ENCODE measurements at places on chromosomes 4 and X.

DNA sequence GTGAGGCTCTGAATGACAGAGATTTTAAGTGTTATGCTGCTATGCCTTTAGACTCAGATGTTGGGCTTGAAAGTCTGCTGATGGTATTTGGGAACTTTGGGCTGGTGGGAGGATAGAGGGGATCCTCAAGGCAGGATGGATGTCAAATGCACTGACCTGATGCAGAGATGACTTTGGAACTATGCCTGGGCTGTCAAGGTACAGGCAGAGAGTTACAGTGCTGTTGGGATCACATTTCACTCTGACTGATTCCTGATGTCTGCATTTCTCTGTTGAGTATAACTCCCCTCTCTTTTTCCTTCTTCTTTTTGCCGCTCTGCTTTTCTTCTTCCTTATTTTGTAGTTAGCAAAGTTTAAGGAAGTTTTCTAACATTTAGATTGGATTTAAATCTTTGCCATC lies 271.8 kb upstream of the ARX start:
- no peak for DNase-seq

- DNase-seq: no peak
Measured at GRCh38 chr4:150251752-150252190, 173.5 kb downstream of the DCLK2 start.

- no peak for DNase-seq
Measured at GRCh38 chrX:23887918-23888317, 19.8 kb downstream of the APOO start.

DNA sequence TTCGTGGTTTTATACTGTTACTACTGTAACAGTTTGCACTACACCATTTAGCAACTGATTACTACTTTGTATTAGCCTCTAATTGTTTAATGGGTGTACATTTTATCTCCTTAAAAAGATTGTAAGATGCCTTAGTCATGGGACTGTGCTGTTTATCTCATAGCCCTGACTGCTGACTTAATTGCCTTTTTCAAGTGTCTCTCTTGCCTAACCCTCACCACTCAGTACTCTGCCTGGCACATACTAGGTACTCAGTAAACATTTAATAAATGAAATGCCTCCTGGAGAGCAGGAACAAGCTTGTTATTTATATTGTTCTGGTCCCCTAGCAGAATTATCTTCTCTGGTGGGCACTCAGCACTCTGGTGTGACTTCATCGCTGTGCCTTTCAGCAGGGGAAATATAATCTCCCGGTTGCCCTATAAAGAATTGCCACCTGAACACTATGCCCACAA lies 1.7 kb upstream of the STIM2 start:
- no peak for DNase-seq

DNA sequence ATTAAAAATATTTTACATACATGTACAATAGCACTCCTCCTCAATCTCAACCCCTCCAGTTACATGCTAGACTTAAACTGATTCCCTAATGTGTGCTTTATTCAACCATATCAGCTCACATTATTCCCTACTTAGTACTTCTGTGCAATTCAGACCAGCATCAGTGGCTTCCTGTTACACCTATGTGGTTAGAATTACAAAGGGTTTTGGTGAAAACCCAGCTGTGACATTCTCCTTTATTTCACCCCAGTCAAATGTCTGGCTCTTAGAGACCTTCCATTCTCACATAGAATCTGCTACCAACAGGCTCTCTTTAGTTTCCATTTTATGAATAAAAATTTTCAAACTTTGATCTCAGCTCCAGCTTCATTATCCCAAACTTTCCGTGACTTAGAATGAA lies 85.2 kb upstream of the SLC7A11 start:
- DNase-seq: no peak

DNA sequence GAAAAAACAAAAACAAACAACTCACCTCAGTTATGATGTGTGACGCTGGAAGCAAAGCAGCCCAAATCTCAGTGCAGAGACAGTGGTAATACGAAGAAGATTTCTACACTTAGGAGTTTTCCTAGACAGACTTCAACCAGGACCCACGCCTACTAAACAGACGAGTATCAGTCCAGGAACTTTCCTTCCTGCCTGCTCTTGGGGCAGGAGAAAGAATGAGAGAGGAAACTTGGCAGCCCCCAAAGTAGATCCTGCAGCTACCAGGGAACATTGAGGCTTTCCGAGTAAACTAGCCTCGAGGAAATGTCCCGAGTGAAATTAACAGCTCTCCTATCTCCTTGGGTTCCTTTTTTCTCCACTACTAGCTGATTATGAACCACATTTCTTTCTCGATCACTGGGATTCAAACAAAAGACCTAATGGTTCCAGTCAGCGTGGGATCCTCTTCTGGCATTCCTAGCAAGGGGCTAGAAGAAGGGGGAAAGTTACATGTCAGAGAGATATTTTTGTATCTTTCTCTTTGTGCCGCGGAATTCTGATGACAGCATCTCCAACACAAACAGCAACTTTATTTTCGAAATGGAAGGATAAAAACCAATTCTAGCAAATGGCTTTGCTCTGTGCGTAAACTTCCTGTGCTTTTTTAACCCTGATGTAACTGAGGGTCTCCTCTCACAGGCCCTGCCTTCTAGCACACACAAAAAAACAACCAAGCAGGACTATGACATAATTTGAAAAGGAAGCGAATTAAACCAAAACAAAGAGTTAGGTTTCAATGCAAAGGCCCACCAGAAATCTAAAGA lies 53.2 kb downstream of the PPM1K start:
- DNase-seq: peak; percentile 34

DNA sequence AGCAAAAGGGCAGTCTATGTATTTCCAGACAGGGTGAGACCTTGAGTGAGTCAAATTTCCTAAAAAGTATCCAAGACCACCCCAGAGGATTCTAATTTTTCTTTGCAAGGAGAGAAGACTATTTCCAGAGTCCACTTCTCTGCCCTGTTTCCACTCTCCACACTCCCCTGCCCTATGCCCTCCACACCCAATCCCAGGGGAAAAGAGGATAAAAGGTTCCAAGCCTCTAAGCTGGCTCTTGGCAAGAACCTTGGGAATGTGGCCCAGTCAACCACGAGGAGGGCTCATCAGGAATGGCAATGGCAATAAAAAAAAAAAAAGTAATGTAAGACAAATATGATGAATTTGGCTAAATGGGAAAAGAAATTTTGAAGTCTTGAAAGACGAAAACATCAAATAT lies 65.9 kb downstream of the SRPX start:
- no peak for DNase-seq

GRCh38 chr4:23889814-23890341 lies at the start of gene PPARGC1A:
TSS of gene PPARGC1A (minus strand) at chr4:23890047. CDS start at chr4:23889957, 90 bp downstream.
- DNase-seq: peak; percentile 12

DNA sequence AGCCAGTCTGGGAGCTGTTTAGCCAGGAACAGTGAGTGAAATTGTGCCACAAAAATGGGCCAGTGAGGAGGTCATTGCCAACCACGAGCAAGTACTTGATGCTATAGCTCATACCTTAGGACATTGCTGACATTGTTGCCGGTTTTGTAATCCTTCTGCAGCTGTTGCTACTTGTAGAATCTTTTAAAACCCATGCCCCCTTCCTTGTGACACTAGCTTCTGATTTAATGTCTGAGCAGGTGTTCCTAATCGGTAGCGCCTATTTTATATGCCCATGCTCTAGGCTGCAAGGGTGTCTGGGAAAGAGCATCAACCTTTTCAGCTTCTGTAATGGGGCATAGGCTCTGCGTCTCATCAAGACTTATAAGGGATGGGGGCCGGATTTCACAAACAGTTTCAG lies 2.6 kb downstream of the POLA1 start:
- DNase-seq: peak; percentile 85

DNA sequence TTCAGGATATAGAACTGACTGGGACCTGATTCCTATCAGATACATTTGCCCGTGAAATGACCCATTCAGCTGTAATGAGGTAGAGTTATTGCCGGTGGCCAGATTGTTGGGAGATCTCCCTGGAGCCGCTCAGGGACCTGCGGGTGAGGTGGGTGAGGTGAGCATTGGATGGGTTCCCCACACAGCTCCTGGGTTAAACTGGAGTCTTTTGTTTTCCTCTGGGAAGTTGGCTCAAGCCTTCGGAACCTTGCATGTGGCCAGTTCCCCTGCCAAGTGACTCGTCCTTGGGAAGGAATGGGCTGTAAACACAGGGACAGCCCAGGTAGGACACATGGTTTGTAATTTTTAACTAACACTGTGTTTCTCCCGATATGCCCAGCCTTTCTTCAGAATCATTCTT lies 31.6 kb upstream of the KIT start:
- DNase-seq: no peak

DNA sequence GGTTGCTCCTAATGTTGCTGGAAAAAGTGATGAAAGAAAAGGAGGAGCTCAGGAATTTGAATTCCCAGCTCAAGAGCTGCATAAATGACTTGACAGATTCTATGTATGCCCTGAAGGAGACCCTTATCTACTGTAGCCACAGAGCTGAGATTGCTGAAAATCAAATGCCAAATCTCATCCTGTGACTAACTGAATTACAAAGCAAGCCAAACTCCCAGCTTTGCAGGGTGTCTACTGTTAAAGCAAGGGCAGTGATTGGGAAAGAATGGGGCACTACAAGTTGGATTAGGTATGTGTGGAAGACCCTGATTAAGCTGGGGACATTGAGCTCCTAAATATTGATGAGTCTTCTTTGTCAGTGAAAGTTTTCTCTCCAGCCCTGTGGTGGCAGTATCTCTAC lies 20.8 kb upstream of the SMIM9 start:
- no peak for DNase-seq

DNA sequence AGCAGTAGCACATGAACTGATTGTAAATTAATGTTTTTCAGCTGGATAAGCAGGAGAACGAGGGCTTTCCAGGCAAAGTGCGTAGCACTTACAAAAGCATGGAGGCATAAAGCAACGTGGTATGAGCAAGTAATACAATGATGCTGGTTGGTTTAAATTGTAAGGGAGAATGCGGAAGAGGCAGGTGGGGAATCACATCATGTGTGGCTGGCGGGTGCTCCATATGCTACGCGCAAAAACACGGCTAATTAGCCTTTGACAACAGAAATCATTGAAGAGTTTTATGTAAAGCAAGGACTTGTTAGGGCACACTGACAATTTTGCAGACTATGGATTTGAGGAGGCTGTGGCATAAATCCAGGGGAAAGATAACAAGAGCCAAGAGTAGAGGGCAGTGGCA lies 14.6 kb downstream of the SYTL4 start:
- no peak for DNase-seq

DNA sequence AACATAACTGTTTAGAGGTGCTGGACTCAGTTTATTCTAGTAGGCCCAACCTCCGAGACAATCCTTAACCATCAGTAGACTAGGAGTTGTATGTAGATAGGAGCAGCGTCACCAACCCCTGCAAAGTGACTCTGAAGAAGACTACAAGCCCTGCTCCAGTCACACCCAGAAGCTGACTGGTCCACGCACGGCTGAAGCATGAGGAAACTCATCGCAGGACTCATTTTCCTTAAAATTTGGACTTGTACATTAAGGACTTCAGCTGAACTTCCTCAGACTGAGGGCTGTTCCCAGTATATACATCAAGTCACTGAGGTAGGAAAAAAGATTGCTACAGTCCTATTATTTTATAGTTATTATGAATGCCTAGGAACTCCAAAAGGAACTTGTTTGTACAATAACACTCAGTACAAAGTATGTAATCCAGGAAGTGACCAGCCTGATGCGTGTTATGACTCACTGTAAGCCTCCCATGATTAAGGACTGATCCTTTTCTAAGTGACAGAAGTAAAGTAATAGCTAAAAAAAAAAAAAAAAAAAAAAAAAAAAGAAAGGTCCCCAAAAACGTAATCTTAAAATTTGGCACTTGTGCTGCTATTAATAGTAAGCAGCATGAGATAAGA lies 41.6 kb upstream of the UGT2B7 start:
- no peak for DNase-seq

GRCh38 chrX:55638933-55639332 lies 15.7 kb downstream of the FOXR2 start:
- no peak for DNase-seq

DNA sequence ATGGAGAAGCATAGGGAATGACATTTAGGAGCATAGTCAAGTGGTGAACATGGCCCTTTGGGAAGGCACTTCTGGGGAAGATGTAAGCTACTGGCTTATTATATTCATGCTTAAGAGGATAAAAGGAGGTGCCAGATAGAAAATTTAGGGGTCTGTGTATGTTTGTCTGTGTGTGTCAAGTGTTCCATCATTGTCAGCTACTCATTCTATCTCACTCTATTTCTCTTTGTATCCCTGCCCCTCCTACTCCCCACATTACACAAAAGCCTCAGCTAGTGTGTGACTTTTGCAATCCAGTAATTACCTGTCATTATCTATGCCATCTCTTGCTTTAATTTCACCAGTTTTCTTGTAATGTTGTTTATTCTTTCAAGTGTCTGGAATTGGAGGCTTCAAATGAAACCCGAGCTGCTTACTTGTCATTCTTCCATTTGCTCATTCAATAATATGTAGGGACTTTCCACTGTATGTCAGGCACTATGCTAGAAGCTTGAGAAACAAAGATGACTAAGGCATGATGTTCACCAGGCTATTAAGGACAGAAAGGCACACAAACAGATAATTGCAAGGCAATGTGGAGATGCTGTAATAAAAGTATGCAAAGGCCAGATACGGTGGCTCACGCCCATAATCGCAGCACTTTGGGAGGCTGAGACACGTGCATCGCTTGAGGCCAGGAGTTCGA lies 229.8 kb upstream of the TEX13C start:
- DNase-seq: no peak

DNA sequence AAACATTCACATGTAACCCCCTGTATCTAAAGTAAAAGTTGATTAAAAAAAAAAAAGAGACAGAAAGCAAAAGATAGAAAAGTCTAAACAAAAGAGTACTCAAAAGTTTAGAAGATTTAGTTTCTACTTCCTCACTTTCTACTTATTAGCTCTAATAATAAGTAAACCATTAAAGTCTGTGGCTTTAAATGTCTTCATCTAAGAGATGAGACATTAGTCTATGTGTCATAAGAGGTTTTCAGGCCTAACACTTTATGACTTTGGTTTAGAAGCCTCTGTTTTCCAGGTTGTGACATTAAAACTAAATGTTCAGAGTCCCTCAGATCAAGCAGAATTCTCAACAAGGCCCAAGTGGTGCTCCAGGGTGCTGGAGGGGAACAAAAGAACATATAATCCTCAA lies 42.2 kb upstream of the GUCY1A1 start:
- DNase-seq: no peak

DNA sequence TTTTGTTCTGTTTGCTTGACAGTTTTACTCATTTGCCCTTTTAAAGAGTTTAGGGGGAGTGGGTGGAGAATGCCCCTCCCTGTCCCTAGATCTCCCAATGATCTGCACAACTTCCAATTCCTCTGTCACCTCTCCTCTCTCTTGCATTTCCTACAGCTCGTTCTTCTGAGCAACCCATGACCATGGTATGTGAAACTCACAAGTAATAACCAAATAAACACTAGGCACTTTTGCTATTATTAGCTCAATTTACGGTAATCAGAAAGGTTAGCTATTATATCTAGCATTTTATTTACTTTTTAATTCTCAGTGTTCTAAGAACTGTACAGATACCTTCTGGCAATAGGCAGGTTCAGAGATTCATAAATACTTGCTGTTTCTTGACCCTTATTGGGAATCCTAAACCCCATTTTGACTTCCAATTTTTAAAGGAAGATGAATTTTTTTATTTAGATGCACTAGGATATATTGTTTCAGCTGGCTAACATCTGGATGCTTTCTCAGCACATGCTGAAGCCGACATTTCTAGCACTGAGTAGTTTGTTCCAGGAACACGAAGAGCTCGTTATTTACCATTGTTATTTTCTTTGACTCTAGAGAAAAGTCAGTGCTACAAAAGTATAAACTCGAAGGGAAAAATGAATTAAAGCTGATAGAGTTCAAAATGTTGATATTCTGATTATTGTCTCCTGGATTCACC lies 194.7 kb upstream of the TLL1 start:
- DNase-seq: no peak

GRCh38 chr4:48343551-48343950 lies 2.2 kb downstream of the SLAIN2 start:
- no peak for DNase-seq

- no peak for DNase-seq
Measured at GRCh38 chr4:19241895-19242294, 1009.8 kb upstream of the SLIT2 start.

All from SJCRH30 (cell line).